ENCODE measurements at places on chromosomes 3 and 15. TPM values are rescaled to one million over a fixed set of nuclear protein-coding genes. Genes with fewer than 3 reads are reported as not detected.

The SI gene
- total RNA-seq: 17.4 TPM

The TRPC1 gene
- total RNA-seq: 28.8 TPM

The C3orf80 gene
- 1.9 TPM for total RNA-seq

The MASP1 gene
- not detected for total RNA-seq

The GHSR gene
- not detected for total RNA-seq

The GALNT15 gene
- total RNA-seq: 16.5 TPM
